ENCODE measurements at places on chromosomes 2 and 18.

GRCh38 chr2:27672723-27673486 lies 9.2 kb downstream of the SLC4A1AP start:
- no peak for DNase-seq

- no peak for DNase-seq
These were observed 172.8 kb downstream of the ACOXL start for GRCh38 chr2:110905217-110905616.

DNA sequence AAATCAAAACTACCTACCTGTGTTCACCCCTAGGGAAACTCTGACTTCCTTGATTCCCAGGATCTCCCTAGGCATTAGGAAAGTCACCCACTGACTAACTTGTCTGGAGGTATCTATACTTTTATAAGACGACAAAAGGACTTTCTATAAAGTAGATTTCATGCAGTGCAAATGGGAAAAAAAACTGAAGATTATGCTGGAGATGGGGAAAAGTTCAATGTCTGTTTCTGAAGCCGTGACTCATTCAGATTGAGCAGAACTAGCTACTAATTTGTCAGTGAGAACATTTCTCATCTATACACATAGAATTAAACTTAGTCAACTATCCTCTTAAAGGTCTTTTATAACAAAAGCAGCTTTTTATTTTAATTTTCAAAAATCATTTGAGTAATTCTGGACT lies 6.0 kb downstream of the SEPTIN10 start:
- DNase-seq = no peak

DNA sequence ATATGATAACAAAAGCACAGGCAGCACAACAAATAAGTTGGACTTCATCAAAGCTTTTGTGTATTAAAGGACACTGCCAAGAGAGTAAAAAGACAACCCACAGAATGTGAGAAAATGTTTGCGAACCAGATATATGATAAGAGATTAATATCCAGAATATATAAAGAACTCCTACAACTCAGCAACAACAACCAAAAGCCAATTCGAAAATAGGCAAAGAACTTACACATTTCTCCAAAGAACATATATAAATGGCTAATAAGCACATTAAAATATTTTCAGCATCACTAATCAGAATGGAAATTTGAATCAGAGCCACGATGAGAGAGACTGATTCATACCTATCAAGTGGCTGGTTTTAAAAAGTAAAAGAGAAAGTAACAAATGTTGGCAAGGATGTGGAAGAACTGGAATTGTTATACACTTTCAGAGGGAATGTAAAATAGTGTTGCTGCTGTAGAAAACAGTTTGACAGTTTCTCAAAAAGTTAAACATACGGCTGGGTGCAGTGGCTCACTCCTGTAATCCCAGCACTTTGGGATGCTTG lies 25.2 kb downstream of the EPB41L5 start:
- no peak for DNase-seq

GRCh38 chr2:193810533-193810932 lies 1615.8 kb upstream of the TMEFF2 start:
- no peak for DNase-seq

- DNase-seq = no peak
These were observed 39.8 kb downstream of the RHBDD1 start for GRCh38 chr2:226875438-226876225.

Measured in CD4-positive, alpha-beta T cell treated with Interleukin-4 for 1 hour (primary cell).